ENCODE measurements at places on chromosomes 5 and 9.

DNA sequence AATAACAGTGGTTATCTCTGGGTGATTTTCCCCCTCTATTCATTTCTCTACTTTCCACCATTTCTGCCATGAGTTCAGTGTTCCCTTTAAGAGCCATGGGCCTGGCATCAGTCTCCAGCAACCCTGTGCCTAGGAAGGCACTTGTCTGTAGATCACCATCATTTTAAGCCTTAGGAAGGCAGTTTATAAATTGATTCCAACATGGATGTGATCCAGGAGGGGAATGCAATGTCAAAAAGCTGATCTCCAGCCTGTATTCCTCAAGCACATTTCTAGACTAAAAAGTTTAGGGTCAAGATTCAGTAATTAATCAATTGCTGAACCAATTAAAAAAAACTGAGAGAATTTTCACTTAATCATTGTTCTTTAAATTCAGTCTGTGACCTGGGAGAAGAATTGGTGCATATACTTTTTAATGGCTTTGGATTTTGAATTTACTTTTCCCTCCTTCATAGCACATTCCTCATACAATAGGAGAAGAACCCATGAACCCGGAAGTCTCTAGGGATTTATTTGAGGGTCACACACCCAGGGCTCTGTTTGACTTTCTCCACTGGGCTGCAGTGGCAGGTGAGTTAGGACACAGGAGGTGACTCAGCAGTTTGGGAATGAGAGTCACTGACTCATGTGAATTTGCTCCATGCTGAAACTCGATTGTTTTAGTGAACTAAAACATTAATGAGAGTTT lies 6.1 kb upstream of the ERMP1 start:
- DNase-seq = no peak

DNA sequence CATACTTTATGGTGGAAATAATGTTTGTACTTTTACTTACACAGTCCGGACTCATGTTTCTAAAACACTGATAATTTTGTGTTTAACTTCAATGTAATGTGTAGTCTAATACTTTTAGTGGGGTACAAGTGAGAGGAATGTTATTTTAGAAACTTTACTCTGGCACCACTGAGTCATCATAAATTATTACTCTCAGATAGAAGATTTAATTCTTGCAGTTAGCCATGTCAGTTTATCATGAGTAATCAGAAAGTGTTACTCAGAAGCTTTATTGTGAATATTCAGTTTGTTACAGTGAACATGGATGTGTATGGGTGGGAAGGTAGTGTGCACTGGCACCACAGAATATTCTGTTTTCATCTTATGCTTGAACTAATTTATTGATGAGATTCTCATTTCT lies 20.0 kb downstream of the OGN start:
- DNase-seq = no peak

DNA sequence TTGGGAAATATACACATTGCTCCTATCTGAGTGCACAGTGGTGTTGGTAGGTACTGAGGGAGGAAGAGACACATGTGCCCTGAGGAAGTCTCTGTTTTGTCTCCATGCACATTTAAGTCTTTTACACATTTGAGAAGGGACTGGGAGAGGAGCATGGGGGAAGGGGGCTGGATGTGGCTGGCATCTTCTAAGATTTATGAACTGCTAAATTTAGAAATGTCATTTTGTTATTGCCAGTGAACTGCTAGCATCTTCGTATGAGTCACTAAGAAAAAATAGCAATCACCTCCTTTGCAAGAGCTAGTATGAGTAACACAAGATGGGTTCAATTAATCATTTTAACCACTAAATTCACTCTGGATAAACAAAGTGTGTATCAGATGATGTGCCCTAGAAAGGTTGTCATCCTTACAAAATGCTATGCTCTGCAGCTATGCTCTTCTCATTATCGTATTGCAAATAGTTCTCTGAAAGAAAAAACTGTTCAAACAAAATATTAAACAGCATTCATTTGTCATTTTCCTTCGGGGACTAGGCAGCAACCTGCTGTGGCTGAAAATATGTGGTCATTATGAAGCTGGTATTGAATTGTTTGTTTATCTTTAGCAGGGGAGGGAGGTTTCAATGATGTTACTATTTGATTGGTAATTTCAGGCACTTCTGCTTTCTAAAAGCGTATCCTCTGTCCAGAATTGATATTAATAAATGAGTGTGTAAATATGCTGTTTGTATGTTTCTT lies 236.5 kb downstream of the DMRTA1 start:
- no peak for DNase-seq

DNA sequence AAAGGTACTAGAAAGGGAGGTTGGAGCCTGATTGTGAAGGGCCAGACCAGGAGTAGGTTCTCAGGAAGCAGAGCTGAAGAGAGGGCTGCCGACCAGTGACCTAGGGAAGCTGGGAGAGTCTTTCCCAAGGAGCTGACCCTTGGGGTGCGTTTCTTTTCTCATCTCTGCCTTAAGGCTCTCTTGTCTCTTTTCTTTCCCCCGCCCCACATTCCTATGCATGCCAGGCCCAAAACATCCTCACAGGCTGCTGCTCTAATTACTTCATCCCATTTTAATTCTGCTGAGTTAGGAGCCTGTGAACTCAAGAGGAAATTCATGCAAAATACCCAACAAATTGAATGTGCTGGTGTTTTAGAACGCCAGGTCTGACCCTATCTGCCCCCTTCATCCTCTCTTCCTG lies 46.9 kb upstream of the HSPA9 start:
- DNase-seq = no peak

DNA sequence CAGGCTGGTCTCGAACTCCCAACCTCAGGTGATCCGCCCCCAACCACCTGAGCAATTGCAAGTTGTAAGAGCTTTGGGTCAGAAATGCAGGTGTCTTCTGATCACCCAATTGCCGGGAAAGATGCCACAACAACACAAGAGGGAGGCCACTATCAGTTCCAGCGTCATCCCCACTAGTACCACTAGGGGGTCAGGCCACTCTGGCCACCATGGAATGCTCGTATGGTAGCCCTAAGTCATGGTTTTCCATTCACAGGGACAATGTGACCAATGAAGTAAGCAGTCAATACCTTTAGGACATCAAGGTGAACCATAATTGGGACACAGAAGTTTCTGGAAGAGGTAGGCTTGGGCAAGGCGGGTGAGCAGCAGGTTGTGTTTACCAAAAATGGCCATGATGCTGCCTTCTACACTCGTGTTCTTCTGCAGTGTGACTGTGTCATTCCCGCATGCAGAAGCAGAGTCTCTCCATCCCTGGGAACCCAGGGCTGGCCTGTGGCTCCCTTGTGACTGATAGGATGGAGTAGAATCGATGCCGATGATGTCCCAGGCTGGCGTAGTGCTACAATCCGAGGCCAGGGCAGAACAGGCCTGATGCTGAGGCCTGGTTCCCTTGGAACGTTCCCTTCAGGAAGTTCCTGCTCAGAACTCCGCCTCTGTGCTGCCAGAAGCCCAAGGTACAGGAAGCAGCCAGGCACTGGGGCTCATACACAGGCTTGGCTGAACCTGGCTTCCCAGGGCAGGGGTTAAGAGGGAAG lies 42.2 kb upstream of the ANKRD33B start:
- DNase-seq = no peak

GRCh38 chr9:81604306-81605169 lies 84.8 kb downstream of the TLE1 start:
- no peak for DNase-seq
